ENCODE measurements at places on chromosomes 6 and 20.

DNA sequence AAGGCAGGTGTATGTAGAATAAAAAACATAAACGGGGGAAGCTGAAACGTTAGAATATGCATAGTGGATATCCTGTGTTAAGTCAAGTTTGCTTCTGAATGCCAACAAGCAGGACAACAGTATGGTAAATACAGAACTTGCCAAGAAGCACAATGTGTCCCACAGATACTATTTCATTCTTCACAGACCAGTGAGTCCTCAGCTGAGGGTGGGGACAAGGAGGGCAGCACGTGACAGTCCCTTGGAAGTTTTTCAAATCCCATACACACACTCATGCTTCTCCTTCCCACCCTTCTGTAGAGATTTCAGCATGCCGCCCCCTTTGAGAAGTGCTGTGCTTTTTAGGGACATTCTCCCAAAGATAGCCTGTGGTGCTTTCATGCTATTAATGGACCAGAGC lies 268.5 kb upstream of the ECI2 start:
- DNase-seq, result no peak

GRCh38 chr6:29631209-29631810 lies 1.7 kb downstream of the GABBR1 start:
- DNase-seq, result no peak

DNA sequence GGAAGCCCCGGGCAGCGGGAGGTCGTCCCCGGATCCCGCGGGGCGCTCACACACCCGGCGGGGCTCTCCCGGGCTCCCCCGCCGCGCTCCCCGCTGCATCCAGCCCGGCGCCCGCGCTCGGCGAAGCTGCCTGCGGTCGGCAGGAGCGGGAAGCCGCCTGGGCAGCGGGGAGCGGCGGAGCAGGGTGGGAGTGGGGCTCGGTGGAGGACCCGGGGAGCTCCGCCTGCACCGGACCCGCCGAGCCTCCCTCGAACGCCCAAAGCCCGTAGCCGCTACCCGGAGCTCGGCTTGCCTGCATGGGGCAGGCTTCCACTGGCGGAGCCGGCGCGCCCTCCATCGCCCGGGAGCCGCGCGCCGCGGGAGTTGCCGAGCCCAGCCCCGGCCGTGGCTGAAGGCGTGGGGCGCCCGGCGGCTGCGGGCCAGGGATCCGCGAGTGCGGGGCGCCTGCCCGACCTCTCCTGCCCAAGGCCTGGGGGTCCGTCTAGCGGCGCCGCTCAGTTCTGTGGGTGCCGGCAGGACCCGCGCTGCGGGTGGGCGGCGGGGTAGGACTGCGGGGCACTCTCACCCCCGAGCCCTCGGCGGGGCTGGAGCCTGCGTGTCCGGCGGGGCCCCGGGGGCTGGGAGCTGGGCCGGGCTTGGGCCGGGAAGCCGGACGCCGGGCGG lies 671 bp downstream of the CDH4 start:
- no peak for DNase-seq

DNA sequence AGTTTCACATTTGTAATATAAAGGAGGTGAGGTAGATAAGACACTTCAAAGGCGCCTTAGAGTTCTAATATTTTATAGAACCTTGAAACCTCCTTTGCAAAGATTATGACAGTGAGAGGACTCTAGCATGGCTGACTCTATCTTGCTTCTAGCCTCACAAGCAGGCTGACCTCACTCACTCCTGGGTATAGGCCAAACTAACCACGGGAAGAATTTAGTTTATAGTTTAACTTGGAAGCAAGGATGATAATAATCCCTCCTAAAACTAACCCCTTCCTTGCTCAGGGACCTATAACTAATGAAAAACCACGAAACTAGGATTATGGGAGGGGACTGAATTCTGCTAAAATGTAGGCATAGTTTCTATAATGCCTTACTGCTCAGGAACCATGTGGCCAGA lies 84.3 kb downstream of the FILIP1 start:
- DNase-seq, result peak; percentile 66

GRCh38 chr20:64156136-64156885 lies 7.9 kb upstream of the MYT1 start:
- DNase-seq, result no peak

GRCh38 chr6:99138445-99138844 lies 190.7 kb upstream of the FBXL4 start:
- no peak for DNase-seq

- DNase-seq, result peak; percentile 100
Observed at GRCh38 chr20:38109591-38110524, 55.2 kb downstream of the TGM2 start.

DNA sequence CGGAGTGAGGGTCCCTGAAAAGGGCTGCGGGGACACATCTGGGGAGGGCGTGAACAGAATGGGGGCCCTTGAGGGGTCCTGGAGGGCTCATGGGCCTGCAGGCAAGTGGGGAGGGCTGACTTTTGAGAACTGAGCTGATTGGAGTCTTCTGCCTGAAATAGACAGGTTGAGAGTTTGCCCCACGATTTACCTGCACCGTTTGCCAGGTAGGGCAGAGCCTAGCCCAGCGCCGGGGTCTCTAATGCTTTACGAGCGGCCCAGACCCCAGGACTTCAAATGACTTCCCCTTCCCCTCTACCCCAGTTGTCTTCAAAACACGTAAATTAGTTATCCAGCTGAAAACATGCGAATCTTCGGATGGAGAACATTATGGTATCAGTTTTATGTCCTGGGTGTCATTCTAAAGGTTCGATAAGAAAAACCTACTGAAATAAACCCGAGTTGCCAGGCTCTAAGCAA lies 1.3 kb downstream of the PLCB1 start:
- no peak for DNase-seq

DNA sequence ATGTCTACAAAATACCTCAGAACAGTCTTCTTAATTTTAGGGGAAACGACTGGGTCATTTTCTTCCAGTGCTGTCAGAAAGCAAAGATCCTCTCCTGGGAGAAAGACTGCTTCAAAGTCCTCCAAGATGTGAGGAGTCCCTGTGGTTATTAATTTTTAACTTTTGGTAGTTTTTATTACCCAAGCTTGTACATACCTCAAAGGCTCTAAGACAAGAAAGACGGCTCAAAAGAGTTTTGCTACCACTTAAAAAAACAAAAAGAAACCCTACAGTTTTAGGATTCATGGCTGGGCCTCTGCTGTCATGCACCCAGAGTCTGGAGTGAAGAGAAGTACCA lies 56.1 kb upstream of the APCDD1L start:
- no peak for DNase-seq

GRCh38 chr20:34624629-34625028 lies 52.3 kb downstream of the PIGU start:
- DNase-seq, result no peak

DNA sequence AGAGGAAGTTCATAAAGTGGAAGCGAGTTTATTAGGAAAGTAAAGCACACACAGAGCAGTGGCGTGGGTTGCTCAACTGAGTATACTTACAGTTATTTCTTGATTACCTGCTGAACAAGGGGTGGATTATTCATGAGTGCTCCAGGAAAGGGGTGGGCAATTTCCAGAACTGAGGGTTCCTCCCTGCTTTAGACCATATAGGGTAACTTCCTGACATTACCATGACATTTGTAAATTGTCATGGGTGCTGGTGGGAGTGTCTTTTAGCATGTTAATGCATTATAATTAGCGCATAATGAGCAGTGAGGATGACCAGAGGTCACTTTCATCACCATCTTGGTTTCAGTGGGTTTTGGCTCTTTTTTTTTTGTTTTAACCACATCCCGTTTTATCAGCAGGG lies 29.8 kb downstream of the PDYN start:
- no peak for DNase-seq

- DNase-seq, result no peak
Observed at GRCh38 chr6:113293423-113293740, 563.8 kb upstream of the MARCKS start.

DNA sequence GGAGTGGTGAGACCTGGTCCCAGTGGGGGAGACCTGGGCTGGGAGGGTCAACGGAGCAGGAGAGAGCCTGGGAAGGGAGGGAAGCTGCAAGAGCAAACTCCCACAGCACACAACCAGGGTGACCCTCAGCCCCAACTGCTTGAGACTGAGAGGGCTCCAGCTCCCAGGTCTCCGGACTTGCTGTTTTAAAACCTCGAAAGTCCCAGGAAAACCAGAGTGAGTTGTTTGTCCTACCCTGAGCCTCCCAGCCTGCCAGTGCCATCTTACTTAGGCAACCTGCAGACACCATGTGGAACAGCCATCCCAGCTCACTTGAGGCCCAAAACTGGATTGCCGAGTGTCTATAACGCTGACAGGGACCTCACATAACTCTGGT lies 4.8 kb upstream of the NTSR1 start:
- no peak for DNase-seq

- no peak for DNase-seq
Observed at GRCh38 chr20:37354210-37355195, 8.6 kb downstream of the SRC start.

DNA sequence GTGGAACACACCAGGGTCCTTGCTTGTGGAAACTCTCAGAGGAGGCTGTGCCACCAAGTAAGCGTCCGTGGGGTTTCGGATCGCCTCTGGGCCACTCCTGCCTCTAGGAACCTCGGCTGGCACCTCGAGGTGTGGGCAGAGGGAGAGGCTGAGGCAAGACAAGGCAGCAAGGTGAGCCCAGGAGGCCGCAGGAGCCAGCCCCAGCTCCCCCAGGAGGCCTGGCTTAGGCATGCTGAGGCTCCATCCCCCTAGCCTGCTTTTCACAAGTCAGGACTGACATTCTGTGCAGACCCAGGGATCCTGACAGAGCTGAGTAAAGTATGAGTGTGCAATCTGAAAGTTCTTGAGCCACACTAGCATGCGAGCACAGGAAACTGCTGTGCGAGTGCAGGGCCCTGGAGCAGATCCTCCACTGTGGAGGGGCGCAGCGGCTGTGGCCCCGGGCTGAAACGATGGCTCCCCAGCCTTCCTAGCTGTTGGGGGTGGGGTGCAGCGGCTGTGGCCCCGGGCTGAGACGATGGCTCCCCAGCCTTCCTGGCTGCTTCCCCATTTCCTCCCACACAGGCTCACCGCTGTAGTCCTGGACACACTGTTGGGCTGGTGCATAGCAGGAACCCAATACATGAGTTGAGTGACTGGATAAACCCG lies 75.2 kb upstream of the CD93 start:
- DNase-seq, result peak; percentile 55

DNA sequence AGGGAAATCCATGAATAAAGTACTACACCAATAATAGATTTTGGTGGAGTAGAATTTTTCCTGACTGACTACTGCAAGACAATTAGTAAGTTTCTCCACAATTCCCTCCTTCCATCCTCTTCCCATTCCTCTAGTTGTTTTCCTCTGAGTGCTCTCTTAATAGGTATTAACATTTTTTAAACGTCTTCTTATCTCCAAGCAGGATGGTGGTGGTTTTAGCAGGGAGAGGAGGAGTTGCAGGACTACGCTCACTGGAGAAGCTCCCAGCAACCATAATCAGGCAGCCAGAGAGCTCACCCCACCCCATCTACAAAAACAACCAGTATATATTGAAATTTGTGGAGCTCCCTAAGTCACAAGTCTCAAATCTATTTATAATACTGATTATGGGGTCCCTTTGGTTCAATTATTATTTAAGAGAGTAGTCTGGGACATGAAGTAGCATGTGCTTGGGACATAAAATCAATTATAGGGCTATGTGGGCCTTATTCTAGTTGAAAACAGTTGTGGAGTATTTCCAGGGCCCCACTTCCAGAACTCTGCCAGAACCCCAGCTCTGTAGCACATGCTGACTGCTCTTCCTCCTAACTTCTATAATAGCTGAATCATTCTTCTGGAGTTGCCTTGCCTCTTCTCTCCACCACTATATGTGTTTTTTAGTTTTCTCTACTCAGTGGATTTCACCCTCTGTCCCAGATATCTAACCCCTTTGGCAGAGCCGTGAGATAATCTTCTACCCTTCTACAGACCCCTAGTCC lies 49.8 kb downstream of the MYB start:
- no peak for DNase-seq

DNA sequence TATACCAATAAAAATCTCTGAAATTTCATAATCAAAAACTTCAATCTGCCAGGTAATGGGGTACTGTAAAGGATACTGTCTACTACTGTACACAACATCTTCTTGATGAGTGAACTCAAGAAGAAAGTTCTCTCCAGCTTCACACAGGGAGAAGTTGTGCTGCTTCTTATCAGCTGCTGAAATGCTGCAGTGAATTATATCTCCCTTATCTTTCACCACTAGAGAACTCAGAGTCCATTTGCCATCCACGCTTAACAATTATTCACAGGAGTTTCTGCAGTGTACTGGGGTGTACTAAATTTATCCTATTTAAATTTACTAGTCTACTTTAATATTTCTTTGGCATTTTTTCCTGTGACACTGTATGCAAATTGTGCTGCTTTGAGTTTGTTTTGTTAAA lies 384.8 kb downstream of the TFAP2B start:
- no peak for DNase-seq

- no peak for DNase-seq
Observed at GRCh38 chr6:170038251-170038650, 252.6 kb downstream of the DLL1 start.

GRCh38 chr6:25442898-25443297 lies 163.7 kb downstream of the CARMIL1 start:
- DNase-seq, result no peak

GRCh38 chr6:98136333-98136732 lies 698.0 kb upstream of the POU3F2 start:
- no peak for DNase-seq

GRCh38 chr6:85128781-85129180 lies 321.1 kb upstream of the NT5E start:
- peak; percentile 76 for DNase-seq

- peak; percentile 54 for DNase-seq
Observed at GRCh38 chr6:11215773-11216172, 16.7 kb downstream of the NEDD9 start.

GRCh38 chr6:112209131-112209530 lies 45.2 kb downstream of the LAMA4 start:
- DNase-seq, result no peak

Data from fibroblast of upper back skin (primary cell).